ENCODE measurements at places on chromosomes 3 and 15. TPM values are rescaled to one million over a fixed set of nuclear protein-coding genes. Genes with fewer than 3 reads are reported as not detected.

DNA sequence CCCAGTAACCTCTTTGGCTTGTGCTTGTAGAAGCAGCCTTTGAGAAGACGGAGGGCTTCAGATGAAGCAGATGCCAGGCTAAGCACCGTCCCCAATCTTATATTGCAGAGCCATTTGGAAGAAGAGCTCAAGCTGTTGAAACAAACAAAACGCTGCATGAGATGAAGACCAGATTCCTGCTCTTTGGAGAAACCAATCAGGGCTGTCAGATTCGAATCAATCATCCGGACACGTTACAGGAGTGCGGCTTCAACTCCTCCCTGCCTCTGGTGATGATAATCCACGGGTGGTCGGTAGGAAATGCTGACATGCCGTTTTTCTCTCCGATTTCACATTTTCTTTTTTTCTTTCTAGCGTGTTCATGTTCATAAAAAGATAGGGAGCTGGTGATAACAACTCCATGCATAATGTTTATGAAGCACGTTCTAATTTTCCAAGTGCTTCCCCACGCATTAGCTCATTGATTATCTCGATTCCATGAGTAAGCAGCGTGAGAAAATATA is 106.5 kb downstream of the LIPC start:
- H3K27me3 ChIP-seq, result no peaks in the 10 kb centered on the region
- no peak overlapping the region for H3K4me3 ChIP-seq
- H3K36me3 ChIP-seq, result no peaks in the 10 kb centered on the region

The KBTBD13 gene
- total RNA-seq, result not detected

DNA sequence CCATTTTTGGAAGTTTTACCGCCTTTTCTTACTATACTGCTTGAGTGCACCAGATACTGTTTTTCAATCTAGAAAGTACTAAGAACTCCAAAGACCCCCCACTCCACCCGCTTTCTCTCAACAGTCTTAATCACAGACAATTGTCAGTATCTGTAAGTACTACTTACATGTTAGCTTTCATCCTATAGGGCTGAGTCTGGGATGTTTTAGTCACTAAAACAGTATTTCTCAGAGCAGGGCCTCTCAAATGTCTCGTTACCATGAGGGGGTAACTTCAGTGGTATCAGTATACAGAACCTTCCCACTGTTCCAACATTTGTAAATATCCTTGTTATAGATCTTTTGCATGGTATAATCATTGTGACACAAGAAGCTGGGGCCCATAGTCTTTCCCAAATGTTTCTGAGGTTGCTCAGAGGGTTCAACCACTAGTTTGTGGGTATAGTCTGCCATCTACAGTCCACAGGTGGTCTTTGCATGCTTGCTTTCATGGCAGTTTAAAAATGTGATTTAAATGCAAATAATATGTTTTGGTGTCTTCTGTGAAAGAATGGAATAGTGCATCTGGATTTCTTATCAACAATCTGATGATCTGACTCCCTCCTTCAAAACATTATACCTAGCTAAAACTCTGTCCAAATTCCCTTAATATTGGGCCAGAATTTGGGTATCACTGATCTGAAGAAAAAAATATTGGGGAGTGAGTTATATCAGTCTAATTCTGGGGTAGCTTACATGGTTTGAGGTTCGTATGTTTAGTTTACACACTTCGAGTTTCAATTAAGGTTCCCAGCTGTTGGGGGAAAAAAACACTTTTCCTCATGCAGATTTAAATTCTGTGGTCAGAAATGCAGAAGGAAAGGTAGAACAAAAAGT is 18.0 kb upstream of the DNAJC13 start:
- no peaks in the 10 kb centered on the region for H3K36me3 ChIP-seq
- H3K4me1 ChIP-seq, result no peaks in the 10 kb centered on the region
- no peak overlapping the region for H3K27ac ChIP-seq
- no peaks in the 10 kb centered on the region for H3K27me3 ChIP-seq
- no peak for DNase-seq

- H3K4me1 ChIP-seq, result peaks cover 21% of the 10 kb centered on the region
- no peak overlapping the region for H3K27ac ChIP-seq
- H3K4me3 ChIP-seq, result no peak overlapping the region
- DNase-seq, result no peak
- H3K36me3 ChIP-seq, result peaks cover 2% of the 10 kb centered on the region
- H3K27me3 ChIP-seq, result no peaks in the 10 kb centered on the region
Measured at GRCh38 chr3:53164911-53165310, 3.9 kb downstream of the PRKCD start.

The SLC38A3 gene
- total RNA-seq, result 16.8 TPM

The PPP1R14D gene
- not detected for total RNA-seq

The LMAN1L gene
- total RNA-seq, result not detected

GRCh38 chr3:184134746-184135148 is 411 bp upstream of the EIF2B5 start:
- DNase-seq, result no peak
- H3K27ac ChIP-seq, result peak overlapping the region; percentile 93
- H3K4me1 ChIP-seq, result peaks cover 9% of the 10 kb centered on the region

DNA sequence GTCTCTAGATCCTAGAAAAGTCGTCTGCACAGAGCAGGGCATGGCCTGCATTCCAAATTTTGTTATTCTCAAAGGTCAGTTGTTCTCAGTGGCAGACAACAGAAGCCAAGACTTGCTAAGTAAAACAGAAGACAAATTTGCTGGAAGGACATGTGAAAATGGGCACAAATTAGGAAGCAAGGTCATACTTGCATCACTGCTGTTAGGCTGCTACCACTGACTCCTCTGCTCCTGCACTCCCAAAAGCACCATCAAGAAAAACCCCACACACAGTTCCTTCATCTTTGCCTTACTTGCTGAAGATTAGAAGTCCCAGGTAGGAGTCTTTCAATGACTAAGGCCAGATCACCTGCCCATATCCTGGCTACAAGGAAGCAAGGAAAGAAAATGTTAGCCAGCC is 69.9 kb upstream of the ATP2C1 start:
- H3K4me1 ChIP-seq, result peaks cover 9% of the 10 kb centered on the region
- no peak for DNase-seq
- no peaks in the 10 kb centered on the region for H3K27me3 ChIP-seq
- H3K36me3 ChIP-seq, result no peaks in the 10 kb centered on the region
- H3K4me3 ChIP-seq, result no peak overlapping the region
- no peak overlapping the region for H3K27ac ChIP-seq

DNA sequence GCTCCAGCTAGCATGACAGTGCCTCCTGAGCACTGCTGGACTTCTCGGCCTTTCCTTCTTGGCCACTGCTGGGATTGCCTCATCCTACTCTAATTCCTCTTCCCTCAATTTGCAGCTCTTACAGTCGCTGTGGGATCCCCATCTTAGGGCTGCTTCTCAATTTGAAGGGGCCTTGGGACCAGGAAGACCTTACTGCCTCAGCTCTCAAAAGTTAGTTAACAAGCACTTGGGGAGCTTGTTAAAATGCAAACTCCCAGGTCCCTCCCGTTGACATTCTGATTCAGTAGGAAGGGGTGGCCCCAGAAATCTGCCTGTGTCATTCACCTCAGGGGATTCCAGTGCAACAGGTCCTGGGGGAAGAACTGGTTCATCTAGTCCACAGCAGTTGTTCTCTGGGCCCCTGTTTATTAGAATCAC is 14.8 kb downstream of the BDH1 start:
- no peak overlapping the region for H3K4me3 ChIP-seq
- H3K27me3 ChIP-seq, result no peaks in the 10 kb centered on the region
- peaks cover 17% of the 10 kb centered on the region for H3K4me1 ChIP-seq
- DNase-seq, result no peak

The GPR160 gene
- total RNA-seq, result 16.1 TPM

DNA sequence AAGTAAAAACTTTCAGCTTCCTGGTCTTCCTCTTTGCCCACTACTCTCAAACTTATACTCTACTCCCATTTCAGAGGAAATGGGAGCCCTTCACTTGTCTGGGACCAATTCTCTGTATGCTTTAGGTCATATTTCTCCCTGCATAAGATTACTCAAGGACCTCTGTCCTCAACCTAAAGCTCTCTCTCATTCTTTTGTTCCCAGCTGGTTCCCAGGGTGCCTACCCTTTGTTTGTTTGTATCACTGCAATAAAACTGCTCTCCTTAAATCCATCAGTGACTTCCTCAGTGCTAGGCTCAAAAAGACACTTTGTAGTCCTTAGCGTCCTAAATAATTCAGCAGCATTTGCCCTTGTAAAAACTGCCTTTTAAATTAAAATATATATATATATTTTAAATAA is 2.9 kb downstream of the NGRN start:
- H3K27ac ChIP-seq, result peak overlapping the region; percentile 4
- H3K4me3 ChIP-seq, result no peak overlapping the region
- H3K36me3 ChIP-seq, result peaks cover 1% of the 10 kb centered on the region

GRCh38 chr3:39485547-39485946 is 18.1 kb downstream of the MOBP start:
- H3K36me3 ChIP-seq, result no peaks in the 10 kb centered on the region
- no peaks in the 10 kb centered on the region for H3K4me1 ChIP-seq
- no peak overlapping the region for H3K27ac ChIP-seq
- no peak for DNase-seq

DNA sequence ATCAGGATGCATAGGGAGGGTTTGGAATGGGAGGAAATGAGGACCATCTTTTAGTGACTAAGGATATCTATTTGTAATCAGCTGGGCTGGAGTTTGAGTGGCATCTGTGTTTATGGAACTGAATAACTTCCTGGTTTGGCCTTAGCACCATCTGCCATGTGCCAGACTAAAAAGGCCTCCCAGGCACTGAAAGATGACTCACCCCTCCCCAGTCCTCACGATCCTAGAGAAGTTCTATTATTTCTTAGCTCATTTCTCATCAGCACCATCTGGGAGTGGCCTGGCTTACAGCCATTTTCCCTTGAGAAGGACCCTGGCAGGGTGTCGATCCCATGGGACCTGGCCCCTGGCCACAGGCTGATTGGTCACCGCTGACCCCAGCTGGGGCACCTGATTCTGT is 23.9 kb upstream of the CTXND1 start:
- H3K27me3 ChIP-seq, result no peaks in the 10 kb centered on the region
- DNase-seq, result no peak
- H3K4me3 ChIP-seq, result no peak overlapping the region

The MYRIP gene
- 0.59 TPM for total RNA-seq

The FAM107A gene
- total RNA-seq, result not detected

The ISG20 gene
- total RNA-seq, result 7.7 TPM

- no peaks in the 10 kb centered on the region for H3K4me1 ChIP-seq
- H3K36me3 ChIP-seq, result no peaks in the 10 kb centered on the region
- H3K27ac ChIP-seq, result no peak overlapping the region
- H3K4me3 ChIP-seq, result no peak overlapping the region
- H3K27me3 ChIP-seq, result no peaks in the 10 kb centered on the region
Measured at GRCh38 chr3:165854696-165855095, 17.5 kb upstream of the BCHE start.

The IQSEC1 gene
- total RNA-seq, result 40.0 TPM

DNA sequence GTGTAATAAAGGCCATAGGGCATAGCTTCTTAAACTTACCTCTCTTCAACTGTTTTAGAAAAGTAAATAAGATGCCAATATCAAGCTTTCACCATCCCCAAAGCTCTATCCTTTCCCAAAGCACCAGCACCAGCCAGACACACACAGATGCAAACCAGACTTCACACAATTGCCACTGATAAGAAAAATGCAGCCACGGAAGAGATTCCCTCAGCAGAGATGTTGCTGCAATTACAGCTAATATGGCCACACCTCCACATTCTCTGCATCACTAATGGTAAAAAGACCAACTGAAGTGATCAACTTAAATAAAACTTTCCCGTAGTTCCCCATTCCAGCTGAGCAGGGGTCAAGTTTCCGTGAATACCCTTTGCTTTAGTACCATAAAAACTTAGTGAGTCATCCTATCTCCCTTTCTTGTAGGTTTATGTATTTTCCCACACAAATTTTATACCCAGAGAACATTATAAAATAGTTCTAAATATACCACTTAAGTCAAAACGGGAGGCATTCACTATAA is 64.4 kb downstream of the SLC9A9 start:
- no peak for DNase-seq
- no peaks in the 10 kb centered on the region for H3K4me1 ChIP-seq
- H3K4me3 ChIP-seq, result no peak overlapping the region
- no peak overlapping the region for H3K27ac ChIP-seq
- no peaks in the 10 kb centered on the region for H3K36me3 ChIP-seq
- no peaks in the 10 kb centered on the region for H3K27me3 ChIP-seq

DNA sequence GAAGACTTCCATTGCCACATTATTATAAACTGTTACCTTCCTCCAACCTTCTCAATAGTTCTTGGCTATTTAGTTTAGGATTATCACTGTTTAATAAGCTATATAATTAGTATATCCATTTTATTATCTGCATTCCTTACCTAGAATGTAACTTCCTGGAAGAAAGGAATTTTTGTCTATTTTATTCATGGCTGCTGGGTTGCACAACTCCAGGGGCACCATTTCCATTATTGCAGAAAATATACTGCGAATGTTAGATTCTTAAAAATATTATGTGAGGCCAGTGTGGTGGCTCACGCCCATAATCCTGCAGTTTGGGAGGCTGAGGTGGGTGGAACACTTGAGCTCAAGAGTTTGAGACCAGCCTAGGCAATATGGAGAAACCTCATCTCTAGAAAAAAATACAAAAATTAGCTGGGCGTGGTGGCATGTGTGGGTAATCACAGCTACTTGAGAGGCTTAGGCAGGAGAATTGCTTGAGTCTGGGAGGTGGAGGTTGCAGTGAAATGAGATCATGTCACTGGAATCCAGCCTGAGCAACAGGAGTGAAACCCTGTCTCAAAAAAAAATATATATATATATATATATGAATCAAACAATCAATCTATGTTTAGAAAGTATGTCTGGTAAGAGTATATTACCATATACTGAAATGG is 19.9 kb downstream of the CLDN1 start:
- peak overlapping the region; percentile 14 for H3K27ac ChIP-seq
- no peak overlapping the region for H3K4me3 ChIP-seq
- H3K36me3 ChIP-seq, result no peaks in the 10 kb centered on the region
- H3K4me1 ChIP-seq, result peaks cover 36% of the 10 kb centered on the region
- H3K27me3 ChIP-seq, result no peaks in the 10 kb centered on the region

DNA sequence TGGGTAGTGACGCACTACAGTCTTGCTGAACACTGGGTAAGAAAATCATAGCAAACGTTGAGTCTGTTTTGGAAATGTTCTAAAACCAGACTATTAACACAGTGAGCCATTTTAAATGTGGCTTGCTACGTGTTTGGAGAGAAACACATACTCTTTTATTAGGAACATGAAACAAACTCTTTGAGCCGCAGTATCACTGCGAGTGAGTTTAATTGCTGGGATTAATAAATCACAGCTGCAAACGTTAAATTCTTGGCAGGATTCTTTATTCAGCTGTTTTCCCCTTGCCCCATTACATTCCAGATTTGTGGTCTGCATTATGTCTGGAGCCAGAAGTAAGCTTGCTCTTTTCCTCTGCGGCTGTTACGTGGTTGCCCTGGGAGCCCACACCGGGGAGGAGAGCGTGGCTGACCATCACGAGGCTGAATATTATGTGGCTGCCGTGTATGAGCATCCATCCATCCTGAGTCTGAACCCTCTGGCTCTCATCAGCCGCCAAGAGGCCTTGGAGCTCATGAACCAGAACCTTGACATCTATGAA is 33.6 kb downstream of the BTD start:
- H3K27ac ChIP-seq, result no peak overlapping the region
- no peaks in the 10 kb centered on the region for H3K27me3 ChIP-seq
- no peaks in the 10 kb centered on the region for H3K4me1 ChIP-seq
- DNase-seq, result no peak
- H3K4me3 ChIP-seq, result no peak overlapping the region
- no peaks in the 10 kb centered on the region for H3K36me3 ChIP-seq

The TEX55 gene
- total RNA-seq, result not detected

The GATA2 gene
- 13.3 TPM for total RNA-seq

Measured in Caco-2 (cell line).